ENCODE measurements at places on chromosomes 2 and 18.

GRCh38 chr2:102736410-102737409 is 25.1 kb upstream of the TMEM182 start:
- DNase-seq: peak; percentile 65

- no peak for DNase-seq
These were observed 10.7 kb downstream of the LPIN1 start for GRCh38 chr2:11757101-11757500.

DNA sequence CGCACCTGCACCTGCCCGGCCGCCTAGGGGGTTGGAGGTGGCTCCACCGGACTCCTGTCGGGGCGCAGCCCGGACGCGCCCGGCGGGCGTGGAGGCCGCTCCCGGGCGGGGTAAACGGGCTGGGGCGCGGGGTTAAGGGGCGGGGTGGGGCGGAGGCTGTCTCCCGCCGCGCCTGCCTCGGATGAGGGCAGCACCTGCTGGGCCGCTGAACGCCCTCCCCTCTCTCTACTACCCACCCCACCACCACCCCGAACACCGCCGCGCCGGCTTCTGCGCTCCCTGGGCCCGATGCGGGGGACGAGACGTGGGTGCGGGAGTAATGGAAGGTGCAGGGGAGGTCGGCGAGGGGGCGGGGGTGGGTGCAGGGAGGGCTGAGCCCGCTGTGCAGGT is 224.8 kb upstream of the ID2 start:
- peak; percentile 9 for DNase-seq

DNA sequence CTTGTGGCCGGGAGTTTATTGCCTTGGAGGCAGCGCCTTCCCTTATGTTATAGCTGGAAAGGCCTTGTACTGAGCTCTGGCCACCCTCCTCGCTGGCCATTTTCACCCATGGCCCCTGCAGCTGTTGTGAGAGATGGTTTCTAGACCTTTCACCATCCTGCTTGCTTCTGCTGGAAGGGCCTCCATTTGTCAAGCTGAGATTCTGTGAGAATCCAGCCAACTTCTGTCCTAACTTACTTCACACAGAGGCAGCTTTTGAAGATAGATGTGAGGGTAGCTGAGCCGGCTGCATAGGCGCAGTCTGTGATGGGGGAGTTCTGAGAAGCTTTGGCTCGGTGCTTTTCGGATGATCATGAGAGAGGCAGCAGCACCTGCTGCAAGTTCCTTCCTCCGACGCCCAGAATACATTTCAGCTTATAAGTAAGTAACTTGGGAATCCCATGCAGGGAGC is 8.7 kb downstream of the CTIF start:
- DNase-seq: no peak

DNA sequence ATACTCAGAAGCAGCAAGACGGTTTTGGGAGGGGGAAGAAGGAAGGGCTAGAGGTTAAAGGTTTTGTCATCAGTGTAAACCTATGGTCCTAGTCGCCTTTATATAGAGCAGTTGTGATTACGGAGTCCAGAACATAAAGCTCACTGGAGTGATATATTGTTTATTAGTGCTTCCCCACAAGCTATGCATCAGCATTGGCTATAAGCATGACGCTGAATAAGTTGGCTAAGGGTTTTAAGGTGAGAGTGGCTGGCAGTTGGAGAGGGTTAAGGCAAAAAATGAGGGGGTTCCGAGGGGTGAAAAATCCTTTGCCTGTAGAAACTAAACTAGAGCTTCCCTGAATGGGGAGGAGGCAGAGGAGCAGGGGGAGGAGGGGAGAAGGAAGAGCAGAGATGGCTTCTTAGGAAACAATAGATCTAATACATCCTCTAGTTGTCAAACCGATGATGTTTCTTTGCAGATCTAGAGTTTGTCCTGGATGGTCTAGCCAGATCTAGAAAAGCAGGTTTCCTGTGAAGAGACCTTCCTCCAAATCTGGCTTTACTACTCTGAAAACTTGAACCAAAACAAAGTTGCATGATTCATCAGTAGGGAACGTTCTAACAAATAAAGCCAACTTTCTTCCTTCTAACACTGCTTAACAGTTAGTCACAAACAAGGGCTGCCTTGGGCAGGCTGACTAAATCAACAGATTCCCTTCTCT is 2.5 kb downstream of the KLF7 start:
- no peak for DNase-seq

GRCh38 chr2:229489016-229489415 is 217.9 kb upstream of the PID1 start:
- DNase-seq: no peak

DNA sequence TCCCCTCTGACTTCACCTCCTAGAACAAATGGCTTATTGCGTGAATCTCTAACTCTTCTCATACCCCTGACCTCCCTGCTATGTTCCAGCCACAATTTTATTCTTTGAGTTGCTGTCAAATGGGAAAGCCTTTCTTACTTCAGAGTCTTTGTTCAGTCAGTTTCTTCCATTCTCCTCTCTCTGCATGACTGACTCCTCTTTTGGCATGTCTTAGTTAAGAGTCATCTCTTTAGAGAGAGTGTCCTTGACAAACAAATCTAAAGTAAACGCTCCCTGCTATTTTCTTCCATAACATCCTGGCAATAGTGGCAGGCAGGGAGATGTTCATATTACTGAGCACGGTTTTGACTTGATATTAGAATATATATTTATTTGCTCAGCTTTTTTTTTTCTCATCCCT is 170.7 kb upstream of the ERBB4 start:
- no peak for DNase-seq

GRCh38 chr2:166331468-166331867 is 44.3 kb downstream of the SCN9A start:
- no peak for DNase-seq

DNA sequence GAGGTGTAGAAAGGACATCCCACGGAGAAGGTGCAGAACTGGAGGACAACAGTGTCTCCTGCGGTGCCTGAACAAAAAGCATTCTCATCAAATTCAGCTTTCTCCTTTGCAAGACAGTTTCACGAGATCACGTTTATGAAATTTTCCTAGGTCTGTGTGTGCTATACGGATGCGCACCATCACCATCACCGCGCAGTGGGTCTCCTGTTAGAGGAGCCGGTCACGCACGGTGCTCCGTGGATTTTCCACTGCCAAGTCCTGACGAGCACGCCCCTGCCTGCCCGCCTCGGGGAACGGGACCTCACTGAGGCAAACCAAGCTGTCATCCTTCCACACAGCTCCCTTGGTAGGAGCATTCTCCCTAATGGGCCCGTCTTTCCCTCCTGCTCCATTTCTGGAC is 140.4 kb upstream of the TPO start:
- DNase-seq: no peak

- peak; percentile 35 for DNase-seq
These were observed 244.6 kb downstream of the BCL2 start for GRCh38 chr18:63074981-63075404.

GRCh38 chr2:26184555-26185303 is 11.8 kb downstream of the GAREM2 start:
- peak; percentile 88 for DNase-seq

DNA sequence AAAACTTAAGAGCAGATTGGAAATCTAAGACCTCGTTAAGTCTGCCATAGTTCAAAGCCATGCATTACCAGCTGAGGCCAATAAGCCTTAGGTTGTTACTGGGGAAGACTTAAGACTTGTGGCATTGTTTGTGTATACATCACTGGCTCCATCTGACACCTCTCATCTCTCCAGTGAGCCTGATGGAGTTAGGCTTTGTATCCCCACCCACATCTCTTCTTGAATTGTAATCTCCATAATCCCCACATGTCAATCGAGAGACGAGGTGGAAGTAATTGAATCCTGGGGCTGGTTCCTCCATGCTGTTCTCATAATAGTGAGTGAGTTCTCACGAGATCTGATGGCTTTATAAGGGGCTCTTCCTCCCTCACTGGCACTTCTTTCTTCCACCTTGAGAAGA is 404.6 kb downstream of the ARHGAP15 start:
- no peak for DNase-seq

DNA sequence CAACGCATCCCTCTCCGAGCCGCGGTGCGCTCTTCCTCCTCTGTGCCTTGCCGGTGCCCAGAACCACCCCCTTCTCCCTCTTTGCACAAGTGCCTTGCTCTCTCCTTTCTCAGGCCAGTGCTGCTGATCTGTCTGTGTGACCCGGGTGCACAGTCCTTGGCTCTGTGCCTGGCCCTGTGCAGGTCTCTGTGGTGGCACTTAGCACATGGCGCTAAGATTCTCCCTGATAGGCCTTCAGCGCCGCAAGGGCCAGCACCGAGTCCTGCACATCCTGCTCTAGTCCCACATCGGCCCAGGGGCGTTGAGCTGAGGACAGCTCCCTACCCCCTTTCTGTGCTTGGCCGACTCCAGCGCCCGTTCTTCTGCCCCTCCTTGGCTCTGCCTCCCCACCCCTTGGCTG is 136.1 kb downstream of the NEDD4L start:
- no peak for DNase-seq

DNA sequence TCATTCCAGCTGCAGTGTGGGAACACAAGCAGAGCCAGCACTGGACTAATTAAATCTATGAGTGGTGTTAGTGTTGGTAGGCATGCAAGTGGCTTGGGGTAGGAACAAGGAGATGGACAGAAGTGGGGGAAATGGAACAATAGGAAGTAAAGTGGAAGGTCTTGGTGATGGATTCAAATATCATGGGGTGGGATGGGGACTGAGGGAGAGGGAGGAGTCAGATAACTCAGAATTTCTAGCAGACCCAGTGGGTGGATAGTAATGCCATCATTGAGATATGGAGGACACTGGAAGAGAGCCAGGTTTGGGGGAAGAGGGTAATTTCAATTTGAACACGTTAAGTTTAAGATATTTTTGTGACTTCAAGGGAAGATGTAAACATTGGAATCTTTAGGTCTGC is 2.9 kb upstream of the LNPK start:
- no peak for DNase-seq

GRCh38 chr2:216551234-216552068 is 52.8 kb downstream of the RPL37A start:
- no peak for DNase-seq
